Mesendoderm (in vitro differentiated cells): ENCODE measurements at places on chromosomes 7 and 10.
A peak's percentile ranks its signal among the peaks of the same experiment; 100 is the strongest.

DNA sequence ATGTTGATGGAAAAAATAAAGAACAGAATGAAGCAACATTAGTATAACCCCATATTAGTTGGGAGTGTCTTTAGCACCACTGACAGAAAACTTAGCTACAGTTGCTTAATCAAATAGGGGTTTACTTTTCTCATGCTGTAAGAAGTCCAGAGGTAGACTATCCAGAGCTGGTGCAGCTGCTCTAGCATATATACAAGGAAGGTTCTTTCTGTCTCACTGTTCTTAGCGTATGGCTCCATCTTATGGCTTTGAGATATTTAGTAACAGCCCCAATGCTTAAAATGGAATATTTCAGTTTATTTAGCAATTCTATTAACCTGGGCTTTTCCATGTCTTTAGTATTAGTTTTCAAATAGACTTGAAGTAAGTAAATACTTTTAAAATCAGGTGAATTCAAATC, 15.2 kb upstream of the WNT2 start:
- no peak for DNase-seq

DNA sequence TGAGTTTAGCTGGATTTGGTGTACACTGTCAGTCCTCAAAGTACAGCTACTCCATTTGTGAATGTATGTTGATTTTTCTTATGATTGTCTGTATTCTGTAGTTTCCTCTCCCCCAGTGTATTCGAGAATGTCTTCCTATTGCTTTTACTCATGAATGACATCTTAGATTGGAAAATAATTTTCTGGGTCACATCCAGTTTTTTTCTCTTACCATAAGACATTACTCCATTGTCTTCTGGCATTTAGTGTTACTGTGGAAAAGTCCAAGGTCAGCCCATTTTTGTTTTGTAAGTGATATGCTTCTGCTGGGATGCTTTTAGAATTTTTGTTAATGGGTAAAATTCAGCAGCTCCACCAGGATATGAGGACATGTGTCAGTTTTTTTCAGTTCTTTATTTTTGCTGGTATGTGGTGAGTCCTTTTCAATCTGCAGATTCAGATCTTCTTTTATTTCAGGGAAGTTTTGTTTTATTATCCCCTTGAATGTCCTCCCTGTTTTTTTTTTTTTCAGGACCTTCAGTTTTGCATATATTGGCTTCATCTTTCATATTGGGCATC, 33.6 kb downstream of the WAC start:
- no peak for DNase-seq

- no peak for DNase-seq
These were observed 13.4 kb downstream of the CTBP2 start for GRCh38 chr10:125146791-125147579.

- DNase-seq: no peak
These were observed 2.4 kb downstream of the SLIT1 start for GRCh38 chr10:97183314-97183713.

GRCh38 chr10:15169555-15170401, 1.3 kb upstream of the NMT2 start:
- DNase-seq: no peak

GRCh38 chr7:29284696-29285443, 90.3 kb downstream of the CHN2 start:
- DNase-seq: no peak

GRCh38 chr10:102812231-102812876, 24.9 kb downstream of the CYP17A1 start:
- DNase-seq: no peak

GRCh38 chr7:83778073-83778443, 129.1 kb upstream of the SEMA3E start:
- DNase-seq: no peak

GRCh38 chr7:6167004-6167551, 105.3 kb downstream of the CYTH3 start:
- DNase-seq: no peak

DNA sequence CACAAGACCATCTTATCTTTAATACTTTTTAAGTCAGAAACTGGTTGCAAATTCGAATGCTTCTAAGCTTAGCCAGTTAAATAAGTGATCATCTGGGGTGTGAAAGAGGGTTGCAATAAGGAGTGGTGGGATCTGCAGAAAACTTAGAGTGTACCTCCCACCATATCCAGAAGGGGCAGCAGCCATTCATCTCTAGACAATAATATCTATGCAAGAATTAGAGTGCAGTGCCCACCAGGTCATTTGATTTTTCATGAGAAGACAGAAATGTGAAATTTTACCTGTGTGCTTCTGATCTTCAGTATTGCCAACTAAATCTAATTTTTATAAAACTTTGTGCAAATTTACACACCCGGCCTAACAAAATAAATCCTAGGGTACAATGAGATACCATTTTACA, 127.2 kb upstream of the SP4 start:
- DNase-seq: peak; percentile 22

- no peak for DNase-seq
These were observed 1.0 kb upstream of the SPAG6 start for GRCh38 chr10:22344249-22344648.

- no peak for DNase-seq
These were observed 274.3 kb downstream of the CCDC3 start for GRCh38 chr10:12726971-12727831.

GRCh38 chr7:155300641-155301452, 3.2 kb downstream of the INSIG1 start:
- no peak for DNase-seq

DNA sequence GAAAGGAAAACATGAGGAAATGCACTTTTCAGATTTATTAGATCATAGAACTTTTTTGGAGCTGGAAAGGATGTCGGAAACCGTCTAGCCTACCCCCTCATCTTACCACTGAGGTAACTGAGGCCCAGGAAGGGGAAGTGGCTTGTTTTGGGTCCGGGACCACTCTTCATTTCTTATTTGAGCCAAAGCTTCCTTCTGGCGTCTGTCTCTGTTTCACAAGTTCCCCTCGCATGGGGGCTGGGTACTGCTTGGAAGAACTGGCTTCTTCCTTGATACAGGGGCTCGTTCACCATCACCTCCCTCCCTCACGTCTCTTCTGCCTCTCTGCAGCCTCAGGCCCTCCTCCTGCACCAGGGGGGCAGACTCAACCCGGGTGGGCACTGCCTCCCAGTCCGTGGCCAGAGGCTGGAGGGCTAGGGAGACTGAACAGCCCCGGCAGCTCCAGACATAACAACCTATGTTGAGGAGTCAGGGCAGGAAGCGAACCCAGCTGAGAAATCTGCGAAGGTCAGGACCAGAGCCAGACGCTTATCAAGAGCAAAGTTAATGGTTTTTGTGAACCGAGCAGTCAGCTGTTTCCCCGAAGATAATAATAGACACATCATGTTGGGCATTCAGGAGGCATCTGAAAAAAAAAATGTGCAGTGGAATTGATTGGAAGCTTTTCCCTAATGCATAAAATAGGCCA, 12.9 kb downstream of the HTRA1 start:
- no peak for DNase-seq

DNA sequence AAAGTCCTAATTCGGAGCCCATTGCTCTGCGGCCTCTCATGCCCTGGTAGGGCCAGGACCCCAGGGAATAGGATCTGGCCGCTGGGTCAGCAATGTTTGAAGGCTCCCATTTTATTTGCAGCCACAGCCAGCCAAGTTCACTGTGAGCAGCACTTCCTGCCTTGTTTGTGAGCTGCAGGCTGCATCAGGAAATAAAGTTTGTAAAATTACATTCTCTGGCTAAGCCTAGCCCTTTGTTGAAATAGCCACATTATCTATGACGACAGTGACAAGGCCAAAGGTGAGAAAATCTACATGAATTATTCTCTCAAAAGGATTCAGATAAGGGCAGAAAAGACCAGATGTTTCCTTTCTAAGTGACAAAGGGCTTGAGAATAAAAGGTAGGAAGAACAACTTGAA, 23.7 kb upstream of the ITGB1 start:
- peak; percentile 70 for DNase-seq

DNA sequence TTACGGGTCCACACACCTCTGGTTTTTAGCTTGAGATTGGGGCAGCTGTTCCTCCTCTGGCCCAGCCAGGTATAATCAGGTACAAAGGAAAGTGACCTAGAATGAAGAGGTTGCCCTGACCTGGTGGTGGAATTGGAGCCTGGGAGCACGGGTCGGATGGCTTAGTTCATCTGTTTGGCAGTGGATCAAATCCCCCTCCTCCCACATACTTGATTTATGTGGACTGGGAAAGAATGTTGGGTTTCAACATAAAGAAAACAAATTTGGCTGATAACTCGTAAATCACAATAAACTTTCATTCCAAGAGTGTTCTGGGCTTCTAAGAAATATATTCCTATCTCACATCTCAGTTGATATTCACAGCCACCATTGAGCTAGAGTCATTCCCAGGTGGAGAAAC, 186.8 kb downstream of the CUX1 start:
- DNase-seq: no peak

GRCh38 chr10:89241486-89242344, 9.9 kb downstream of the LIPA start:
- no peak for DNase-seq

DNA sequence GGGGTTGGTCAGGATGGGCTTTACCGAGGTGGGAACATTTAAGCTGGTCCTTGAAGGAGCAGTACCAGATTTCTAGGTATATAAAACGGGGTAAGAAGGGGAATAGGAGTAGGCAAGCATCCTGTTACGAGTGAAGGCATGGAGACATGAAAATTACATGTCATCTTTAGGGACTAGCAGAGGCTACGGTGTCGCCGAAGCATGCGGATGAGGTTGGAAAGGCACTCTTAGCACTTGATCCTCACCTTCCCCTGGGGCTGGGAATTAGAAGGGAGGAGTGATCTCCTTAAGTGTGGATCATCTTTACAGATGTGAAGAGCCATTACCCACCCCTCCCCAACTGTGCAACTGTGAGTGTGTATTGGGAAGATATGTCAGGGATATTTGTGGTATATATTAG, 13.8 kb upstream of the ZRANB1 start:
- no peak for DNase-seq

DNA sequence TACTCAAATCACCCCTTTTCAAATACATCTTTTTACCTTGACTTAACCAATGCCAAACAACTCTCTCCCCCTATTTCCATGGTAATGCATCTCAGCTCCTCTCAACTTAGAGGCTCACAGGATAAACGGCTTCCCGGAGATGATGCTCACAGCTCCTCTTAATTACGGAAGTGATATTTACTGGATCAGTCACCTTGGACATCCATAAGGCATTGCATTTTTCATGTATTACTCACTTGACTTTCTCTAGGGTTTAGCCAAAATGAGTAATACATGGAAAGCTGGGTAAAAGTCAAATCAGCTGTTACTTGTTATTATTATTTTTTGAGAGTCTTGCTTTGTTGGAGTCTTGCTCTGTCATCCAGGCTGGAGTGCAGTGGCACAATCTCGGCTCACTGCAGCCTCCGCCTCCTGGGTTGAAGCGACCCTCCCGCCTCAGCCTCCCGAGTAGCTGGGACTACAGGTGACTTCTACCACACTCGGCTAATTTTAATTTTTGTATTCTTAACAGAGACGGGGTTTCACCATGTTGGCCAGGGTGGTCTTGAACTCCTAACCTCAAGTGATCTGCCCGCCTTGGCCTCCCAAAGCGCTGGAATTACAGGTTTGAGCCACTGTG, 73.3 kb upstream of the RHEB start:
- no peak for DNase-seq

DNA sequence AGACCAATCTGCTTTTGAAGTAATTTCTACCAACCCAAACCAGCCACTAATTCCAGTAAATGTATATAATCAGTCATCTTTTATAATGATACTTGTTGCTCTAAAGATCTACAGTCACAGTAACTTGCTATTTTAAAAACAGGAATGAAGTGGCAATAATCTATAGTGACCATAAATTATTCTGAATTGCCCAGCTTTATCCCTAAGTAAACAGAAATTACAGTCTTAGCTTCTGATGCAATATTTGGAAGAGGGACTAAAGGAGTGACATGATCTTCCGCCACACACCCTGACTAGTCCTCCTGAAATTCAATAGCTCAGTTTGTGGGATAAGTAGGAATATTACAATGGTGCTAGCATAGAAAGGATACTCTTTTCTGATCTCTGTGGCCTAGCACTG, 96.1 kb downstream of the ATE1 start:
- DNase-seq: no peak

GRCh38 chr10:22476601-22477321, 131.5 kb downstream of the SPAG6 start:
- DNase-seq: peak; percentile 37

- no peak for DNase-seq
These were observed 8.0 kb upstream of the CHST15 start for GRCh38 chr10:124101351-124101750.

GRCh38 chr10:32318476-32318896, 28.5 kb downstream of the EPC1 start:
- DNase-seq: no peak

- no peak for DNase-seq
These were observed 252.6 kb upstream of the INHBA start for GRCh38 chr7:41955451-41955850.

DNA sequence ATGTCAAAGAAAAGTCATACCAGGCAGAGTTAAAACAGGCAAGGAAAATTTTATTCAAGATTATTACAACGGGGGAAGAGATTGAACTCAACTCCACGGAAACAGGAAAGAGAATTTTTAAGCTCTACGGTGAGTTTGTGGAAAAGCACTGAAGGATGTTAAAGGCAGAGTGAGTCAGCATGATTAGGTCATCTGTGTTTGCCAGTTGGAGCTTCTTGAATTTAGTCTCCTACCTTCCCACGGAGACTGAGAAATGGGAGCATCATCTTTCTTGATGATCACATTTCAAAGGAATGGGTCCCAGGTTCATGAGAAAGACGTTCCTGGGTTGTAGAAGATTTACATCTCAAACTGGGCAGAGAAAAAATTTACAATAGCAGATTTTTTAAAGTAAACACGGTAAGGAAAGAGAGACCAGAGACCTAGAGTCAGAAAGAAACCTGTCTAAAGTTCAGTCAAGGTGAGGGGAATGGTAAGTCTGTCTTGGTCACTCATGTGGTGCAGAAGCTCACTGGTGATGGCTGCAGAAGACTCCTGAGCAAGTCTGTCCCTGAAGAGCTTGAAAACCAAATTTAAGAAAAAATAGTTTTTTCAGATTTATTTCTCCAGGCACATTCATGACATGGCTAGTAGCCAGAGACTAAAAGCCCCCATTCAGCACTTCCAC, 516.9 kb upstream of the LRRN3 start:
- DNase-seq: peak; percentile 85

DNA sequence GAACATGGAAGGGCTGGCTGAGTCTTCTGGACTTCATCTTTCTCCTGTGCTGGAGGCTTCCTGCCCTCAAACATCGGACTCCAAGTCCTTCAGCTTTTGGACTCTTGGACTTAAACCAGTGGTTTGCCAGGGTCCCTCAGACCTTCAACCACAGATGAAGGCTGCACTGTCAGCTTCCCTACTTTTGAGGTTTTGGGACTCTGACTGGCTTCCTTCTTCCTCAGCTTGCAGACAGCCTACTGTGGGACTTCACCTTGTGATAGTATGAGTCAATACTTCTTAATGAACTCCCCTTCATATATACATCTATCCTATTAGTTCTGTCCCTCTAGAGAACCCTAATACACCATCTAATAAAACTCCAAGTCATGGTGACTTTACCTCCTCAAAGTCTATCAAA, 4.0 kb upstream of the CLEC5A start:
- no peak for DNase-seq
